Fibroblast of upper back skin (primary cell): ENCODE measurements at places on chromosomes 12 and 14.
A peak's percentile ranks its signal among the peaks of the same experiment; 100 is the strongest.

GRCh38 chr12:89092297-89092696, 260.0 kb downstream of the DUSP6 start:
- DNase-seq = no peak

- no peak for DNase-seq
These were observed 30.5 kb downstream of the EP400 start for GRCh38 chr12:131980263-131980662.

DNA sequence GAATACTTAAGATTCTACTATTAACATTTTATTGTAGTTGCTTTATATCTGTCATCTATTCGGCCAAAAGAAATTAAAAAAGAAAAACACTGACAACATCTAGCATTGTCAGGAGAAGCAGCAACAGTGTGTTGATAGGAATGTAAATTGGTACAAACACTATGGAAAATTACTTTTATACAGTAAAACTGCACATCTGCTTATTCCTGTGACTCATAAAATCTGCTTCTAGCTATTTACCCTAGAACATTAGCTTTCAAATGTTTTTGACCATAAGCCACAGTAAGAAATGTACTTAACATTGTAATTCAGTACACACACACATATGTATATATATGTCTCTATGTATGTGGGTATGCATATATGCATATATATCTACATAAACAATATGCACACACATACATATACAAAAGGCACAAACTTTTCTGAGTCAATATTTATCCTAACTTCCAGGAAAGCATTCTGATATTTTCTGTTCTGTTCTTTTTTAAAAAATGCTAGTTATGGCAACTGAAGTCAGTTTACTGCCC, 278.9 kb upstream of the GARIN2 start:
- DNase-seq = no peak

GRCh38 chr12:96044017-96044942, 8.9 kb upstream of the LTA4H start:
- DNase-seq = peak; percentile 72

DNA sequence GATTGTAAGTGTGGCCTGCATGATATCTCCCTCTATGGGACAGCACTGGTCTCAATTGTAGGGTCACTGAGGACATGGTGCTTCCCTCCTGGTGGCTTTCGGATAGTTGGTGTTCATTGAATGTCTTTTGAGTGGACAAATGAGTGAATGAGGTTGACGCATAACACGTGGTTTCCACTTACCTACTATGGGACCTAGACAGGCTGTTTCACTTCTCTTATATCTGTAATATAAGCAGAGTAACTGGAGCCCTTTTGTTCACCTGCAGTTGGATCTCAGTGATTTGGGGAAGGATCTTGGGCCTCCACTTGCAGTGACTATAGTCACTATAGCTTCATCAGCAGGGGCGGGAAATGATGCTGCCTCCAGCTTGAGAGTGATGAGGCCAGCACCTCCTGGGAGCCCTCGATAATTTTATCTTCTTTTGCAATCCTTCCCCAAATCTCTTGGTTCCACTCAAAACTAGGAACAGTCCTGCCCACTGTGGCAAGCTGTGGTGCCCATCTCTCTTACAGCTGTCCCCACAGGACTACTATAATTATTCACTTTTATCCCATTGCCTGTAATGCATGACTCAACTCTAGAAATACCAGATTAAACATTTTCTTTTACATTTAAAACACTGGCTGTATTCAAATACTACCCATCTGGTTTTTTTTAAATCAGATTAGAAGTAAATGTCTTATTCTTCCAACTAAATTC, 242.9 kb downstream of the CHST11 start:
- peak; percentile 33 for DNase-seq
